Stimulated activated CD8-positive, alpha-beta memory T cell treated with anti-CD3 and anti-CD28 coated beads, Interleukin-2, amount 100 ng/mL, for 48 hours (primary cell): ENCODE measurements at places on chromosomes 2 and 18.

- DNase-seq = no peak
These were observed 49.9 kb upstream of the CYP1B1 start for GRCh38 chr2:38125842-38126241.

DNA sequence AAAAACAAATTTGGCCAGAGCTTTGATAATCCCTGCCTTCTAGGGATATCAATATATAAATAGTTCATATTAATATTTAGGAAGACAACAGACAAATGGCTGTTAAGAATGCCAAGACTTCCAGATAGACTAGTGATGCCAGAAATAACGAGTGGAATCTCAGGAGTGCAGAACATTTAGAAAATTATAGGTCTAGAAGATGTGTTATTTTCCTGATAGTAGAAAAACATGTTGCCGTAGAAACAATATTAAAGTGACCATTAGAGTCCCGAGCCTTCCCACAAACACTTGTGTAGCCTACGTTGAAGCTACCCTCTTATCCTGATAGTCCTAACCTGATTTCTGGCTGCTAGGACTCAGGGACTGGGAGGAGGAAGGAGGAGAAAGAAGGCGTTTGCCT is 54.3 kb upstream of the ITGA6 start:
- no peak for DNase-seq

GRCh38 chr2:96241900-96242611 is 23.7 kb downstream of the TMEM127 start:
- DNase-seq = peak; percentile 27

GRCh38 chr2:239181074-239181902 is 219.5 kb downstream of the HDAC4 start:
- no peak for DNase-seq

DNA sequence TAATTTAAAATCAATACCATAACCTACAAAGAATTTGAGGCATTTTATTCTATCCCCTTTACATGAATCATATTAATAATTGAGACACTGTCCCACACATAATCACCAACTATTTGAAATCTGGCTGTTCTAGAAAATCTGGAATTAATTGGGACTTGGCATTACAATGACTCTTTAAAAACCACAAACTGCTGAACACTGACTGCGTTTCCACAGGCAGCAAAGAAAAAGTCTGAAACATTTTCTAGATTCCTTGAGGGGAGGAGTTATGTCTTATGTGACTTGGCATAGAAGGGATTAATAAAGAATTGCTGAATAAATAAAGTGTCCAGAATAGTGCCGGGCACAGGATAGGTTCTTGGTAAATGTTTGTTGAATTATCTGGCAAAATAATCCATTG is 61.4 kb downstream of the GPR39 start:
- DNase-seq = no peak

GRCh38 chr2:207385903-207386302 is 143.9 kb upstream of the CREB1 start:
- no peak for DNase-seq

DNA sequence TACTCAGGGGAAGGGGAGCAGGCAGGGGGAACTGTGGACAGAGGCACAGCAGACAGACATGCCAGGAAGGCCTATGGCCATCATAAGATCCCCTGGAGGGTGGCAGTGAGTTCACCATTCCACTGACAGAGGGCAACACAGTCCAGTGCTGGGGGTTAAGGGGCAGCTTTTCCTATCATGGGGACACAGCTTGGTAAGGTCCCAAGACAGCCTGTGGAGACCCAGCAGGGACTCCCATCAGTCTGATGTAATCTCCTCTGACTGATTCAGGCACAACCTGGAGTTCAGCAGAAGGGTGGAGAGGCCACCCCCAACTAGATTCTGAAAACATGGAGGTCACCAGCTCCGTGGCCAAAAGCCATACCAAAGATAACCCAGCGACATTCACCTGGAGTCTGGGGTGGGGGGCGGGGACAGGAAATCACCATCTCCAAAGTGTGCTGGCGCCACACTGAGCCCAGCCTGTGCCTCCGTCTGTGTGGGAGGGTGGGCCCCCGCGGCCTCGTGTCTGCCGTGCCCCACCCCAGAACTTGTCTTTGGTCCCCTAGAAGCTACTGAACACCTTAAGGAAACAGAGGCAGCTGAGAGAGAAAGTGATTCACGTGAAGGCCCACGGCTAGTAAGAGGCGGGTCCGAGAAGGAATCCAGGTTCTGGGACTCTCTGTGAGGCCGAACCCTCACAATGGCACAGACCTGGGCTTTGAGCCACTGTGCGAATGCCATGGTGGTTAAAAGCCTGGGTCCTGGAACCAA is 28.6 kb downstream of the DNMT3A start:
- DNase-seq = no peak

- no peak for DNase-seq
These were observed 41.3 kb downstream of the PSMG2 start for GRCh38 chr18:12744103-12744502.

DNA sequence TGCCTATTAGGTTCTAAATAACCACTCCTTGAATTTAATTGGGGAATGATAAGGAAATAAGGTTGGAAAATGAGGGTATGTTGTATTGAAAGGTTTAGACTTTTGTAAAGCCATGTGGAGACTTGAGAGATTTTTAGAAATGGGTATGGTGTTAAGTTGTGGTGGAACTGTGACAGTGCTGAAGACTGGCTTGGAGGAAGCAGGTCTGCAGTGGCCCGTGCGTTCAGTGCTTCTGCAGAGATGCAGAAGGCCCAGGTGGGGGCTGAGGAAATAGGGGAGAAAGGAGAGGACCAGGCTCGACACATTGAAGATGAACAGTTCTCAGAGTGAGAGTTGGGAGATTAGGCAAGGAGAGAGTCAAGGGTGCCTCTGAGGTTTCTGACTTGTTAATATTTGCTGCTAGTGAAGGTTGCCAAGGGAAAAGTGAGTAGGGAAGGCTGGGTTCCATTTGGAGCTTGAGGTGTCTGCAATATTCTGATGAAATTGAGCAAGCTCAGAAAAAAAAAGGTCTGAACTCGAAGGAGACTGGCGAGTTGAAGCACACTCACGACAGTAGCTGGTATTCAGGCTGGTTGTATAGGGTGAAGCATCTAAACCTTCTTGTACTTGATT is 25.5 kb upstream of the SAG start:
- DNase-seq = no peak

DNA sequence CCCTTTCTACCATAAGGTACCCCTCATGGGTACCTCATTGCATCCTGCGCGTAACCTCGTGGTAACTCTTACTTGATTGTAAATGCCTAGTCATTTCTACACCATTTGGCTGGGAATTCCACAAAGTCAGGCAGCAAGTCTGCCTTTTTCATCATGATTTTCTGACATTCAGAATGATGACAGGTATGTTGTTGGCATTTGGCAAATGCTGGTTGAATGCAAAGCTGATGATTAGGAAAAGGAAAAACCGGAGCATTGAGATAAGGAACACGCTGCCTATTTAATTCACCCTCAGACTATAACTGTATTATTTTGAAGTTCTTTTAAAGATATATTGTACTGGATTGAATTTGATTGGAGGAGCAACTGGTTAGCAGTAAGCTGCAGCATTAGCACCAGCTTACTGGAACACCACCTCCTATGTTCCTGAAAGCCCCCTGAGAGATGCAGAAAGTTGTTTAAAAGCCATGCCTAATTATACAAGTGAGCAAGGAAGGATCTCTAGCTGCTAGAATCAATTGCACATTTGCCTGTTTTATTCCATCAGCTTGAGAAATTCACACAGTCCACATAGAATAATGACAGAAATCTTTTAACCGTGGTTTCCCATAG is 520.1 kb downstream of the LRP1B start:
- no peak for DNase-seq

- DNase-seq = no peak
These were observed 92.3 kb downstream of the KLF7 start for GRCh38 chr2:207073412-207073800.

DNA sequence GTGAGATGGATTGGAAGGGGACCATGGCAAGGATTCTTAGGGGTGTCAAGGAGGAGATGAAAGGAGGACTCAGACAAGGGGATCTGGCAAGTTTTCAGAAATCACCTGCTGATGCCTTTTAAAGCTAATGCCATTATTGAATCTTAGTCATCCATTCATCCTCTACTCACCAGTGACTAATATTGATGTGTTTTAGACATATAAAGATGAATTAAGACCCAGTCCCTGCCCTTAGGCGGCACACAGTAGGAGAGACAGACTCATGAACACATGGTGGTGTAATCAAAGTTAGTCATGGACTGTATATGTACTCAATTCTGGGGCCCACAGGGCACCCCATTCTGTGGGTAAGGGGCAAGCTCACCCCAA is 56.5 kb upstream of the ATL2 start:
- DNase-seq = no peak

DNA sequence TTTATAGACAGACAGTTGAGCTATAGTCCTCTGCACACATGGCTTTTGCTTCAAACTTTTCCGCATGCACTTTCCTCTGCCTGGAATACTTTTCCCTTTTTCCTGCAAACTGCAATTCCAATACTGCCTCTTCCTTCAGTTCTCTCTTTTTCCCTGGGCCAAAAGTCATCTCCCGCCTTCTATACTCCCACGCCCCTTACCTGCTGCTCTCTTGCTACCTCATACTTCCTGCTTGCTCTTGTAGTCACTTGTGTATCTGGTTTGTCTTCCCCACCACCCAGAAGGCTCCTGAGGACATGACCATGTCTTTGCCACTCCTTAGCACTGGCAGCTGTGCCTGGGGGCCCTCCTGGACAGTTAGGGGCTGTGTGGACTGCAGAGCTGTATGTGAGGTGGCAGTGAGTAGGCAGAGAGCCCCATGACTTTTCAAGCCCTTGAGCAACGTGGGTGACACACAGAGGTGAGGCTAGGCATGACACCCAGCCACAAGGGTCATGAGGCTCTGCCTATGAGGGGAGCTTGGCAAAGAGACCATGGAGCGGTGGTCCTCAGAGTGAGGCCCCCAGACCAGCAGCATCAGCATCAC is 23.2 kb downstream of the SPEG start:
- no peak for DNase-seq

DNA sequence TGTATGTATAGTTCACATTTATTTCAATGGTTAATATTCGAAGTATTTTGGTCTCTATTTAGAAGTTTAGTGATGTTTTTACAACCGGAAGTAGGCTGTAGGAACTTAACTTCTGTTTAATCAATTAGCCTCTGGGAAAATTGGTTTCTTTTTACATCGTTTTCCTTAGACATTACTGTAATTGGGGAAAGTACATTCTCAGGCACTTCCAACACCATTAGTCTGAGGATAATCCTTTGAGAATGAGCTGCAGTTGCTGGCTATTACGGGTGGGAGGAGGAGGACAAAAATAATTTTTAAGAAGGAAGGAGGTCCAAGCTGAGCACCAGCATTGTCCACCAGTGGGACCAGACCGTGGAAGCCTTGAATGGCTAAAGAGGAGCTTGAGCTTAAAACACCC is 70.4 kb upstream of the ST3GAL5 start:
- no peak for DNase-seq

DNA sequence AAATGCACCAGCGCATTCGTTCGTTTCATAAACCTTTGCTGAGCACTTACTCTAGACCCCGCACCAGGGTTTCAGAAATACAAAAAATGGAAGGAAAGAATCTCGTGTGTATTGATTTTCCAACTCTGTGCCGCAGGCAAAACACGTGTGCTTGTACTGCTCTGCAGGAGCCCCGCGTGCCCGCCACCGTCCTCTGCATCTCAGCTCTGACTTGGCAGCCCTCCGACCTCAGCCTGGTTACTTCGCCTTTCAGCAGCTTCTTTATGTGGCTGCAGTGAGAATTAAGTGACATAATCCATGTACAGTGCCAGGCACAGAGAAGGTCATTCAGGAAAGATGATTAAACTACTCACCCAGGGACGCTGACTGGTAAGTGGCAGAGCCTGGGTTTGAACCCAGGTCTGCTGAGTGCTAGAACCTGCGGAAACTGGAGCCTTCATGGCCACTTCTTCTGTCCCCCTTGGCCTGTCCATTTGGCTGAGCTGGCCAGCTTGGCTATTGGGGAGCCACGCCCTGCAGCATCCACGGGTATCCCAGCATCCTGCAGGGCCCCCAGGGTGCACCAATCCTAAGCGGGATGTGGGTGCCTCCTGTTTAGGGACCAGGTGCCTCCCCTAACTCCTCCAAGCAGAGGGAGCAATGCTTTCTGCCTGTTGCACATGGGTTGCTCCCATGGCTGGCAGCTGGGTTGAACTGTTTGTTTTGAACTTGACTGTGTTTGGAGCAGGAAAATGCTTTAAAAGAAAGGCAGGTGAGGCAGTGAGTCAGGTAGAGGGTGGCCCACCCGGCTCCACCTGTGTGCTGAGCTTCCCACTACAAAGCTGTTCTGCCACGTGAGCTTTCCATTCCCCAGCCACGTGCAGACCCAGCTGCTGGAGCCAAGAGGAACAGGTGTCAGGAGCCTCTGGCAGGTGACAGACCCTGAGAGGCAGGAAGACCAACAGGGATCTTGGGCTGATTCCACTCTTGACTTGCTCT is 34.3 kb downstream of the INHBB start:
- DNase-seq = no peak

GRCh38 chr2:239944694-239945551 is 80.2 kb downstream of the NDUFA10 start:
- no peak for DNase-seq

GRCh38 chr2:8794923-8795825 is 42.2 kb downstream of the KIDINS220 start:
- DNase-seq = no peak

- DNase-seq = no peak
These were observed 14.3 kb downstream of the ARHGEF4 start for GRCh38 chr2:130850788-130851623.

DNA sequence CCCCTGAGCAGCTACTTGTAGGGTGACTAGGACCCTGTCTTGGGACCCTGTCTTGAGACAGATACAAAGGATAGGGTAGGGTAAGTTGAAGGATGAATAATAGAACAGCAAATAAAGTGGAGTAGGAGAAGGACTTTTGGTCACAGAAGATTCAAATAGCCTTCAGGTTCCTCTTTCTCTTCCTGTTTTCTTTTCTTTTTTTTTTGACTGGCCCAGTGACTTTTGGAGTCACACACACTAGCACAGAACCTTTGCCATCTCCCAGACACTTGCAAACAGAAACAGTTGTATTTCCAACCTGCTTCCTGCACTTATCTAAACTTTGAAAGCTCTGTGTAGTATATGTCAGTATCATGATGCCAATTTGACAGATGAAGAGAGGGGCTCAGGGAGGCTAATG is 108.2 kb downstream of the TDRD15 start:
- DNase-seq = no peak

- DNase-seq = no peak
These were observed 98.1 kb downstream of the AGAP1 start for GRCh38 chr2:235591921-235592320.
